ENCODE measurements at places on chromosomes 12 and 14.
A peak's percentile ranks its signal among the peaks of the same experiment; 100 is the strongest.

DNA sequence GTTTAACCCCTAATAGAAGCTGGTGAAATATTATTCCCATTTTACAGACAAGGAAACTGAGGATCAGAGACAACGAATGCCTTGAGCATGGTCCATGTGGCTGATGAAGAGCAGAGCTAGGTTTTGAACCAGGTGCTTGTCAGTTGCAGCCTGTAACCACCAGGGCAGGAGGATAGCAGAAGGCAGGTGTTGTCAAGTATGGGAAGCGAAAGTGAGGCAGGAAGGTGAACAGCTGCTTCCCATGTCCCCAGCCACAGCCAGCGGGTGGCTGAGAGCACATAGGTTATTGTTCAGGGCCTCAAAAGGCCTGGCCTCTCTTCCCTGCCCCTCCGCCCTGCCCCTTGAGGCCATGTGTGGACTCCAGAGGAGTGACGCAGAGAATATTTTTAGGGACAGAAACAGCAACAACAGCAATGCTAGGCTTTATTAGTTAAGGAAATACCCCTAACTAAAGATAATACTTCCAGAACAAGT is 39.6 kb downstream of the IQSEC3 start:
- H3K27ac ChIP-seq: no peak overlapping the region
- H3K36me3 ChIP-seq: no peaks in the 10 kb centered on the region
- H3K4me1 ChIP-seq: peaks cover 10% of the 10 kb centered on the region
- H3K27me3 ChIP-seq: no peaks in the 10 kb centered on the region
- no peak for DNase-seq
- H3K4me3 ChIP-seq: no peak overlapping the region

DNA sequence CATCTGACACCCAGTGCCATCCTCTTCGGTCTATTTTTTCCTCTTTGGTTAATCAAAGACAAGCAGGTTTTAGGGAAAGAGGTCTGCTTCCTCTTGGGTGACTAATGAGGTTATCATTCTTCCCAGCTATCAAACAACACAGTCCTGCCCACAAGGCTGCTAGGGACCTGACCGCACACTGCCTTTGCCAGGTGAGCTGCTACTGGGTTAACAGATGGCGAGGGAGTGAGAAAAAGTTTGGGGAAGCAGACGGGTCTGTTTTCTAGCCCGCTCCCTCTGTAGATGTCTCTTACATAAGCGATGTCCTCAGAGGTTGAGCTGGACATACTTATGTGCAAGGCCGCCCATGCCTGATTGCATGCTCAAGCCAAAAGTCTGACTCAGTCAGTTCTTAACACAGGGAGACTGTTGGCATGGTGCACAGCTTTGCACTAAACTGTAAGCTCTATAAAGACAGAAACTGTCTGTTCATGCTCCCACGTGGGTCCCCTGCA is 94.1 kb downstream of the SLC15A4 start:
- H3K27me3 ChIP-seq: no peaks in the 10 kb centered on the region
- no peak for DNase-seq
- H3K36me3 ChIP-seq: no peaks in the 10 kb centered on the region
- no peak overlapping the region for H3K27ac ChIP-seq
- H3K4me3 ChIP-seq: no peak overlapping the region

DNA sequence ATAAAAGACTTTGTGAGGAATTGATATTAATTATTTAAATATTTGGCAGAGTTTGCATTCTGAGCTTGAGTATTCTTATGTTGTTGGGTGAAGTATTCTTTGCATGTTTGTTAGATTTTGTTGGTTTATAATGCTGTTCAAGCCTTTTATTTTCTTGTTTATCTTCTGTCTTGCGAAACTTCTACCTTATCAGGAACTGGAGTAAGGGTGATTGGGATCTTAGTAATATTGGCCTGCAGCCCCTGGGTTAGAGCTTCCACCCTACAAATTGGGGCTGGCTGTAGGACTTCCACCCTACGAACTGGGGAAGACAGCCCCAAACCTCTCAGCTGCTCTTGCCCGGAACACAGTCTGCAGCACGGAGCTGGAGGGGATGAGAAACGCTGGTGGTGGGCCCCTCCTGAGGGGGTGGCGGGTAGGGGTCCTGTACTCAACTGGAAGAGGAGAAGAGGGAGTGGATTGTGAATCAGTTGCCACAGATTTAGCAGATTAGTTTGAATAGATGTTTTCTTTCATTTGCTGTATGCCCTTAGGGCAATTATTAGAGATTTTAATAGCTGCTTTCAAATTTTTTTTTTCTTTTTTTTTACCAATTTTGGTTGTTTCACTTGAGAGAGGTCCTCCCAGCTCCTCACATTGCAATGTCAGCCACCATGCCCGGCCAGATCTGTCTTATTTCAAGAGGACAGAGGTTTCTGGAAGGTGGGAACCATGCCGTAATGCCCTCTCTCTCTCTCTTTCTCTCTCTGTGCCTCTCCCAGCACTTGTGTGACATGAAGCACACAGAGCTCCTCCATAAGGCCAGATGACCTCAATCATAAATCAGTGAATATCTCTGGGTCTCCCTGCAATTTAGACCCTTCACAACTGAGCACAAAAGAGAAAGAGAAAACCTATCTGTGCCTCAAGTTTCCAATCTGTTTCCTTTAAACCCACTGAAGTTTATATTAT is 123.4 kb downstream of the DICER1 start:
- H3K27ac ChIP-seq: no peak overlapping the region
- H3K36me3 ChIP-seq: no peaks in the 10 kb centered on the region
- H3K4me3 ChIP-seq: no peak overlapping the region

GRCh38 chr14:53180272-53181221 is 27.4 kb upstream of the DDHD1 start:
- no peak overlapping the region for H3K4me3 ChIP-seq
- DNase-seq: peak; percentile 0
- peaks cover 12% of the 10 kb centered on the region for H3K4me1 ChIP-seq
- H3K27me3 ChIP-seq: no peaks in the 10 kb centered on the region

- H3K27me3 ChIP-seq: peaks cover 8% of the 10 kb centered on the region
- no peak overlapping the region for H3K27ac ChIP-seq
- H3K36me3 ChIP-seq: no peaks in the 10 kb centered on the region
- peaks cover 2% of the 10 kb centered on the region for H3K4me1 ChIP-seq
- H3K4me3 ChIP-seq: no peak overlapping the region
Measured at GRCh38 chr14:105908481-105908911, 382.1 kb downstream of the TMEM121 start.

- H3K27ac ChIP-seq: no peak overlapping the region
- no peak for DNase-seq
- no peaks in the 10 kb centered on the region for H3K27me3 ChIP-seq
Measured at GRCh38 chr12:54890339-54890738, 36.0 kb downstream of the MUCL1 start.

- H3K27me3 ChIP-seq: no peaks in the 10 kb centered on the region
- H3K36me3 ChIP-seq: no peaks in the 10 kb centered on the region
- H3K27ac ChIP-seq: peak overlapping the region; percentile 54
- peak; percentile 41 for DNase-seq
- H3K4me3 ChIP-seq: peak overlapping the region; percentile 4
- peaks cover 72% of the 10 kb centered on the region for H3K4me1 ChIP-seq
Measured at GRCh38 chr12:107372229-107372658, 278.9 kb upstream of the CRY1 start.

DNA sequence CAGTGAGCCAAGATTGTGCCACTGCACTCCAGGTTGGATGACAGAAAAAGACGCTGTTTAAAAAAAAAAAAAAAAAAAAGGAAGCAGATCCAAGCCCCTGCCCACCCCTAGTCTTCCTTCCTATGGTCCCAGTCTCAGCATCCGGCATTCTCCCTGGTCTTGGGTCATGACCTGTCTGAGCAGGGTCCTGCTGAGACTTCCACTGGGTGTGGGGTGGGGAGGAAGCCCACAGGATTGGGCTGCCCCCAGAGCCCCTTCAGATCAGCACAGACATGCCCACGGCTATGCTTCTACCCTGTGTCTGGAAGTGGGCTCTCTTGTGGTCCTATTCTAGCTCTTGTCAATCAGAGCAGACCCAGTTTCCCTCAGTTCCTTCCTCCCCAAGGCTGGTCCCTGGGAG is 12.6 kb upstream of the PLEK2 start:
- no peaks in the 10 kb centered on the region for H3K36me3 ChIP-seq
- H3K27ac ChIP-seq: no peak overlapping the region
- peaks cover 9% of the 10 kb centered on the region for H3K27me3 ChIP-seq
- DNase-seq: no peak
- H3K4me1 ChIP-seq: peaks cover 5% of the 10 kb centered on the region

DNA sequence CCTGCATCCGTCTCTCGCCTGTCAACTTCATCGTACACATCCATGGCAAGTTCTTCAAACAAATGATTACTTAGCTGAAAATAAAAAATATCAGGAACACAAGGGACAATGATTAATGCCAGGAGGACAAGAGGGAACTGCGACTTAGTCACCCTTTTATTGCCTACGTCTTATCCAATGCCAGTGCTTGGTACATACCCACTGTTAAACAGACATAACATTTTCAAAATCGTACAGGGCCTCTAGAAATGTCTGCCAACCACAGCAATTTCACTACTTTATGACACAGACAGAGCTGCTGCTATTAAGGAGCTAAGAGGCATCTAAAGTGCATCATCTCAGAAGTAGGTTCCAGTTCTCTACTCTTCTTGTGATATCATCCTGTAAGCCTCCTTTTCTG is 34.6 kb downstream of the GIT2 start:
- H3K4me1 ChIP-seq: peaks cover 2% of the 10 kb centered on the region
- no peak for DNase-seq
- no peak overlapping the region for H3K4me3 ChIP-seq

DNA sequence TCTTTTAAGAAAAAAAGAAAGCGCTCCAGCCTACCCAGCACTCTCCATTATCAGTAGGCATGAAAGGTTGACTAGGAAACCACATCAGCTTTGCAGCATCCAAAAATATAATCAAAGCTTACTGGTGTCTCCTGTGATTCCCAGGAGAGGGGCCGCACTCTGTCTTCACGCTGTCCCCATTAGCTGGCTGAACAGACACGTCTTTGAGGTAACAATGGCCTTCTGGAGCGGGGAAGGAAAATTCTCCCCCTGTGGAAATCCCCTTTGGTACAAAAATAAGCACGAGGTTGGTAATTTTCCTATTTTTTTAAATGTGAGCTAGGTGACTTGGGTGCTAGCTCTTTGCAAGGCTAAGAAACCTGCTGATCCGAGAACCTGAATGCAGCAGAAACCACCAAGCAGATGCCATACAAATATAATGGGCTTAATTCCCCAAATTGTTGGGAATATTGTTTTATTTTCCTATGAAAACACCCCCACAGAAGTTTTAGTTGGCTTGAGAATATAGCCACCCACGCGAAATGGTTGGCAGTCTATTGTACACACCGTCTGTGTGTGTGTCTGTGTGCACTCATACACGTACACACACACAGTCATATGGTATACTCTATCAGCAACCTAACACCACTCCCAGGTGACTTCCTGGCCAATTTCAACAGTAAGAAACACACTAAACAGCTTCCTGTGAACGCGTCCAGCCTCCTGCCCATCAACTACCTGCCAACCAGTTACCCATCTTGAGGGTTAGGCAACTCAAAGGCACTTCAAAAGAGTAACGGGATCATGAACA is 71.2 kb downstream of the KSR2 start:
- DNase-seq: no peak
- no peaks in the 10 kb centered on the region for H3K4me1 ChIP-seq
- H3K4me3 ChIP-seq: no peak overlapping the region
- no peaks in the 10 kb centered on the region for H3K27me3 ChIP-seq
- H3K36me3 ChIP-seq: no peaks in the 10 kb centered on the region
- no peak overlapping the region for H3K27ac ChIP-seq

GRCh38 chr12:50515587-50515986 is 10.8 kb downstream of the DIP2B start:
- no peak for DNase-seq
- H3K36me3 ChIP-seq: no peaks in the 10 kb centered on the region
- H3K27me3 ChIP-seq: no peaks in the 10 kb centered on the region
- H3K4me1 ChIP-seq: peaks cover 70% of the 10 kb centered on the region
- peak overlapping the region; percentile 19 for H3K27ac ChIP-seq

GRCh38 chr14:33714527-33715226 is 236.2 kb downstream of the EGLN3 start:
- H3K27ac ChIP-seq: no peak overlapping the region
- no peaks in the 10 kb centered on the region for H3K36me3 ChIP-seq
- no peak for DNase-seq
- H3K4me3 ChIP-seq: no peak overlapping the region

GRCh38 chr12:58773986-58774385 is 146.3 kb downstream of the LRIG3 start:
- H3K4me1 ChIP-seq: no peaks in the 10 kb centered on the region
- H3K27ac ChIP-seq: no peak overlapping the region
- no peaks in the 10 kb centered on the region for H3K27me3 ChIP-seq
- H3K36me3 ChIP-seq: no peaks in the 10 kb centered on the region
- DNase-seq: no peak

DNA sequence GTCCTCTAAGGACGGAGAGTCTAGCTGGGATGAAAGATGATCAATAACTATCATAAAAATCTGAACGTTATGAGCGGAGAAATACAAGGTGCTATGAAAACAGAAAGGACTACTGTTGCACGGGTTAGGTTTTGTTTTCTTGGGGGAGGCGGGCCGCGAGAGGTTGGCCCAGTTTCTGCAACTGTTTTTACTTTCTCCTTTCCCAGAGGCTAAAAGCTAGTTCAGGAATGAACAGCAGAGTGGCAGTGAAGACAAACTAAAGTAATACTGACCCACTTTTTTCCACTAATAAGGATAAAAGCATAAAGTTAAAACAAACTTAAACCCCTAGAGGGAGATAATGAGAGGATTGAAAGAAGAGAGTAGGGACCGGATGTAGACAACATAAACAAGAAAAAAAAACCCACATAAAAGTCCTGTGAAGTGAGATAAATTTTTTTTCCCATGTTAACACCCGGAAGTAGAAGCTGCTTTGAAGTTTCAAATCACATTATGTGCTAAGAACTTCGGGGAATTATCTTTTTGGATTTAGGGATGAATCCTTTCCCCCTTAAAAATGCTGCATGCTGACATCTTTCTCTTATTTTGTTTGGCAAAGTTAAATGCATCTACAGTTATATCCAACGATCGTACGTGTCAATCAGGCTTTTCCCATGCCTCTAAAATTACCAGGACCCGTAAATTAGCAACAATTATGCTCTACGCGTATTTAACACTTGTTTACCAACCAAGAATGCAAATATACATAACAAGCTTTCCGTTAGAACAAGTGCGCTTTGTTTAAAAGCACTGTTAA is 1.0 kb upstream of the CDK17 start:
- no peaks in the 10 kb centered on the region for H3K27me3 ChIP-seq
- DNase-seq: peak; percentile 54
- no peaks in the 10 kb centered on the region for H3K36me3 ChIP-seq

DNA sequence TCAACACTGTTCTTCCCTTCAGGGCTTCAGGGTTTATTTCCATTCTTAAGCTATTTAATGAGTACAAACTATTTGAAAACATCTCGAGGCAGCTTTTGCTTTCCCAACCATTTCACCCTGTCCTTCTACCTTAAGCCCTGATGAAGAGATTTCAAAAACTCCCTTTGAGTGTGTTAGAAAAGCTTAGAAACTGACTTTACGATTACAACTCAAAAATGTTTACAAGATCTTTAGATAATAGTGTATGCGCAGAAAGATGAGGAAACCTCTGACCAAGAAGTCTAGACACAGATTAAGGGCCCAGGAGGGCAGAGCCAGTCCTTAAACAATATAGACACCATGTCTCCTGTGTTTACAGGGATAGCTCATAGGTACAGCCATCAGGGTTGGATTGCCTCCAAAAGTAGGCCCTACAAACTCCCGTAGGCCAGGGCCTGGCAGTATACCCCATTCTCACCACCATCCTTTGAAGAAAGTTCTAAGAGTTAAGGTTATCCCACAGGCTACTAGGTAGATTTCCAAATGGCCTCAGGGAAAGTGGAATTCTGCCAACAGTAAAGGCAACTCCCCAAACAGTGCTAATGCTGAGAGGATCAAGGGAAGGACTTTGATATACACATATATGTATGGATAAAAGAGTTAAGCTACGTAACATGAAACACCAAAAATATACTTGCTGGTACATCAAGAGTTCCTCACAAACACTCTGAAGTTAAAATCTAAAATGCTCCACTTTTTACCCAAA is 11.4 kb upstream of the SOS2 start:
- no peaks in the 10 kb centered on the region for H3K27me3 ChIP-seq
- no peaks in the 10 kb centered on the region for H3K36me3 ChIP-seq
- DNase-seq: no peak
- no peak overlapping the region for H3K27ac ChIP-seq
- no peaks in the 10 kb centered on the region for H3K4me1 ChIP-seq
